ENCODE measurements at places on chromosomes 12 and 14. TPM values are rescaled to one million over a fixed set of nuclear protein-coding genes. Genes with fewer than 3 reads are reported as not detected.

The HHIPL1 gene
- 6.4 TPM for total RNA-seq

The FOXN3 gene
- total RNA-seq, result 36.8 TPM

The SPX gene
- 0.16 TPM for total RNA-seq

The EPYC gene
- not detected for total RNA-seq

The KRT71 gene
- not detected for total RNA-seq

The CCDC88C gene
- total RNA-seq, result 14.3 TPM

The SELPLG gene
- 2.0 TPM for total RNA-seq

The FAM186B gene
- total RNA-seq, result not detected

The RNASE4 gene
- total RNA-seq, result 2.2 TPM

The SNX6 gene
- total RNA-seq, result 106 TPM

The OR6C2 gene
- not detected for total RNA-seq

The BCL2L2 gene
- 17.8 TPM for total RNA-seq

The EGLN3 gene
- total RNA-seq, result 9.7 TPM

The RDH5 gene
- total RNA-seq, result 6.6 TPM

The HOXC10 gene
- not detected for total RNA-seq

The CKAP4 gene
- total RNA-seq, result 20.3 TPM

The PUS1 gene
- 5.6 TPM for total RNA-seq

The RNASE3 gene
- not detected for total RNA-seq

The HPD gene
- not detected for total RNA-seq

The KLRB1 gene
- not detected for total RNA-seq

The SDR9C7 gene
- total RNA-seq, result 0.31 TPM

The CLEC1B gene
- not detected for total RNA-seq

The SMARCD1 gene
- total RNA-seq, result 49.3 TPM

The NTS gene
- total RNA-seq, result 1.2 TPM

The TOMM20L gene
- not detected for total RNA-seq

The GZMH gene
- not detected for total RNA-seq

The ANKS1B gene
- total RNA-seq, result 452 TPM

The SERPINA9 gene
- total RNA-seq, result not detected

The LTBP2 gene
- total RNA-seq, result 0.94 TPM

The PLD4 gene
- total RNA-seq, result 5.8 TPM

The CACNA1C gene
- total RNA-seq, result 21.4 TPM

The PTPN6 gene
- total RNA-seq, result 3.1 TPM

The DHRS2 gene
- total RNA-seq, result 0.31 TPM

The JAG2 gene
- total RNA-seq, result 31.7 TPM

The KRT78 gene
- 1.9 TPM for total RNA-seq

The ANO2 gene
- total RNA-seq, result 3.6 TPM

The TMEM229B gene
- total RNA-seq, result 23.9 TPM

The FIGNL2 gene
- total RNA-seq, result 0.47 TPM

Measured in occipital lobe (tissue), 3 donors.